Activated CD4-positive, alpha-beta T cell treated with anti-CD3 and anti-CD28 coated beads, Interleukin-2, amount 10 ng/mL, durations not matched to agents 7 days and 5 days (primary cell): ENCODE measurements at places on chromosomes 13 and 19. TPM values are rescaled to one million over a fixed set of nuclear protein-coding genes. Genes with fewer than 3 reads are reported as not detected.

IGFL2 gene
- not detected for total RNA-seq

DNA sequence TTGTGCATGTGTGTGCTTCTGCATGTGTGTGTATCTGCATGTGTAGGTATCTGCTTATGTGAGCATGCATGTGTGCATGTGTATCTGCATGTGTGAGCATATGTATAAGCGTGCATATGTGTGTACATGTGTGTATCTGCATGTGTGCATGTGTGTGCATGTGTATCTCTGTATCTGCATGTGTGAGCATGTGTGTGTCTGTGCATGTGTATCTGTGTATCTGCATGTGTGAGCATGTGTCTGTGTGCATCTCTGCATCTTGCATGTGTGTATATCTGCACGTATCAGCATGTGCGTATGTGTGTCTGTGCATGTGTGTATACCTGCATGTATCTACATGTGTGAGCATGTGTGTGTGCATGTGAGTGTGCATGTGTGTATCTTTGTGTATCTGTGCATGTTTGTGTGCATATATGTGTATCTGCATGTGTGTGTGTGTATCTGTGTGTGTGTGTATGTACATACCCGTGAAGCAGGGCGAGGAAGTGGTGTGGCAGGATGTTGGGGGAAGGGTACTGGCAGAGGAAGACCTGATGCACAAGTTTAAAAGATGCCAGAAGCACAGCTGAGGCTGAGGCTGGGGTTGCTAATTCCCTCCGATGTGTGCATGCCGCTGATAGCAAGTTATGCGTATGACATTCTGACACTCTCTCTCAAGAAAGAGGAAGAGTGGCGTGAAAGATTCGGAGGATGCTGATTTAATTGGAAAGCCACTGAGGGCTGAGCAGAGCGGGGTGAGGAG lies 64.2 kb downstream of the TEX29 start:
- DNase-seq, result peak; percentile 60

DNA sequence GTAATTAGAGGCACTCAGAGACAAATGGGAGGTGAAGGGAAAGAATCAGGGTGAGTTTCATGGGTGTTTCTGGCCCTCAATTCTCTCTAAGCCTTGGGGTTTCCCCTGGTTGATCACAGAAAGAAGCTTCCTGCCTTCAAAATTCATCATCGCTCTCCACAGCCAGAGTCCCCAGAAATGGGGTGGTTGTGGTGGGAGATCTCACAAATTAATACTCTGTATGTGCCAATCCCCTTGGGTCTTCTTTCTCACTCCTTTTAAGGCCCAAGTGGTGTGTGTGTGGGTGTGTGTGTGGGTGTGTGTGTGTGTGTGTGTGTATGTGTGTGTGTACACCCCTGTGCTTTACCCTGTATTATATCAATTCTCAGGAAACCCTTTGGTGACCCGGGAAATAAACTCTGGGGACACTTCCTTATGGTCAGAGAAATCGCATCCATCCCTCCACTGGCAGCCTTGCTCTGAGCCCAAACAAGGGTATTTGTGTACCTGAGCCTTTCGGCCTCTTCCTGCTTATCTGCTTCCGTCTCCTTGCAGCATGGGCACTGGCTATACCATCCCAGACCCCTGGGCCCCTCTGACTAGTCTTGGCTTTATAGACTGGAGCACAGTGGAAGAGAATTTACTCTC lies 2.8 kb upstream of the FCGBP start:
- DNase-seq, result peak; percentile 43

GRCh38 chr13:109968876-109969577 lies 182.6 kb upstream of the IRS2 start:
- DNase-seq, result no peak

DNA sequence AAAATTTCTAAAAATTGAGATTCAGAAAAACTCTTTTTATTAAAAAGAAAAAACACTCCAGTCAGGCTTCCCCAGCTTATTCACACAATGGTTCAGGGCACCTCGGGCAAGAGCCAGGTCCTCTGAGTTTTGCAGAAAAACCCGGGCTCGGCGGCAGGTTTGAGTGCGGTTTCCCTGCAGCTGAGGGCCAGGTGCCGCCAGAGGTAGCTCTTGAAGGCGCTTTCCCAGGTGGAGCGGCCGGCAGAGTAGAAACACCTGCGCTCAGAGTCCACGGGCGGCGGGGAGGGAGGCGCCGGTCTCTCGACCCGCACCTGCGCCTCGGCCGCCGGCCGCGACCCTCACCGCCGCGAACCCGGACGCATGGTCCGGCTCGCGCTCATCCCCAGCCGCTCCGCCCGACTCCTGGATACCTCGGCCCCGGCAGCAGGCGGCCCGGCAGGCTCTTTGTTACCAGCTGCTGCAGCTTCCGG lies 444 bp downstream of the PROSER1 start:
- peak; percentile 46 for DNase-seq

DNA sequence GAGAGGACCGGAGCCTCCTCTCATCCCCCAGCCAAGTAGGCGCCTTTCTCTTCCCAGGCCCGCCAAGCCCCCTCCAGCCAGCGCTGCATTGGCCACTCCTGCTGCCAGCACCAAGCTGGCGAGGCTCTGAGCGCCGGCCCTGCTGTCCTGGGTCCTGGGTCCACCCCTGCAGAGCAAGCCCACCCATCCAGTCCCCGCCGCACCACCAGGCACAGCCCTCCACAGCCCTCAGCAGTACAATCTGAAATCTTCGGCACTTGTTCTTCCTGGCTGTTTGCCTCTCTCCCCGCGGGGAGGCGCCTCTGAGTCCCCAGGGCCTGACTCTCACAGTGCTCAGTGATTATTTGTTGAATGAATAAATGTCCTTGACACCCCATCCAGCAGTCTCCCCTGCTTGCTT lies 236.4 kb upstream of the SGCG start:
- DNase-seq, result no peak

- DNase-seq, result no peak
Measured at GRCh38 chr13:22210134-22210930, 539.5 kb downstream of the FGF9 start.

- DNase-seq, result no peak
Measured at GRCh38 chr19:42942187-42942789, 5.3 kb upstream of the PSG7 start.

DNA sequence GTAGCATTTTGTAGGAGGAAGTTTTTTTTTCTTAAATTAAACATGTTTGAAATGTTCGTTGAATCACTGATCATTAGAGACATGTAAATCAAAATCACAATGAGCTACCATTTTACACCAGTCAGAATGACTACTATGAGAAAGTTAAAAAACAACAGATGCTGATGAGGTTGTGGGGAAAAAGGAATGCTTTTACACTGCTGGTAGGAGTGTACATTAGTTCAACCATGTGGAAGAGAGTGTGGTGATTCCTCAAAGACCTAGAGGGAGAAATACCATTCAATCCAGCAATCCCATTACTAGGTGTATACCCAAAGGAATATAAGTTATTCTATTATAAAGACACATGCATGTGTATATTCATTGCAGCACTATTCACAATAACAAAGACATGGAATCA lies 122.0 kb upstream of the ARGLU1 start:
- no peak for DNase-seq

DNA sequence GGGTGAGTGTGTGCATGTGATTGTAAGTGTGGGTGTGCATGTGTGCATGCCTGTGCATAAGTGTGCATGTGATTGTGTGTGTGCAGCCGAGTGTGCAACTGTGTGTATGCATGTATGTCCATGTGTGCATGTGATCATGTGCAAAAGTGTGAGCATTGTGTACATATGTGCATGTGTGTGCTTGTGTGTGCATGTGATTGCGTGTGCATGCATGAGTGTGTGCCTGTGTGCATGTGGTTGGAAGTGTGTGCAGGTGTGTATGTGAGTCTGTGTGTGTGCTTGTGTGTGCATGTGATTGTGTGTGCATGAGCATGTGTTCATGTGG lies 3.5 kb downstream of the PODNL1 start:
- no peak for DNase-seq

DNA sequence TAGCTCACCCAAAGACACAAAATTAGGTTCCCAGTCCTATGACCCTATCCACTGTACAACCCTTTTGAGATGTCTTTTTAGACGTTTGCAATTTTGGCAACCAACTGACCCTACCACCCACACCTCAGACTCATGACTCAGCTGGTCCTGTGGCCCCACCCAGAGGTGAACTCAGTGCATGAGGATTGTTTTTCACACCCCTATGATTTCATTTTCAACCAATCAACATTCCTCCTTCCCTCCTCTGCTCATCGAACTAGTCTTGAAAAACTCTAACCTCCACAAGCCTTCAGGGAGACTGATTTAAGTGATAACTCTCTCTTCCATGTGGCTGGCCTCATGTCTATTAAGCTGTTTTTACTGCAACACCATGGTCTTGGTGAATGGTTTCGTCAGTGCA lies 350.7 kb downstream of the UQCRFS1 start:
- no peak for DNase-seq

- DNase-seq, result peak; percentile 74
Measured at GRCh38 chr19:10339380-10339960, at the start of gene ICAM3. TSS of gene ICAM3 (minus strand) at chr19:10339624. CDS start at chr19:10339614, 10 bp downstream.
